GM13976 (cell line): ENCODE measurements at places on chromosomes 2 and 18.

DNA sequence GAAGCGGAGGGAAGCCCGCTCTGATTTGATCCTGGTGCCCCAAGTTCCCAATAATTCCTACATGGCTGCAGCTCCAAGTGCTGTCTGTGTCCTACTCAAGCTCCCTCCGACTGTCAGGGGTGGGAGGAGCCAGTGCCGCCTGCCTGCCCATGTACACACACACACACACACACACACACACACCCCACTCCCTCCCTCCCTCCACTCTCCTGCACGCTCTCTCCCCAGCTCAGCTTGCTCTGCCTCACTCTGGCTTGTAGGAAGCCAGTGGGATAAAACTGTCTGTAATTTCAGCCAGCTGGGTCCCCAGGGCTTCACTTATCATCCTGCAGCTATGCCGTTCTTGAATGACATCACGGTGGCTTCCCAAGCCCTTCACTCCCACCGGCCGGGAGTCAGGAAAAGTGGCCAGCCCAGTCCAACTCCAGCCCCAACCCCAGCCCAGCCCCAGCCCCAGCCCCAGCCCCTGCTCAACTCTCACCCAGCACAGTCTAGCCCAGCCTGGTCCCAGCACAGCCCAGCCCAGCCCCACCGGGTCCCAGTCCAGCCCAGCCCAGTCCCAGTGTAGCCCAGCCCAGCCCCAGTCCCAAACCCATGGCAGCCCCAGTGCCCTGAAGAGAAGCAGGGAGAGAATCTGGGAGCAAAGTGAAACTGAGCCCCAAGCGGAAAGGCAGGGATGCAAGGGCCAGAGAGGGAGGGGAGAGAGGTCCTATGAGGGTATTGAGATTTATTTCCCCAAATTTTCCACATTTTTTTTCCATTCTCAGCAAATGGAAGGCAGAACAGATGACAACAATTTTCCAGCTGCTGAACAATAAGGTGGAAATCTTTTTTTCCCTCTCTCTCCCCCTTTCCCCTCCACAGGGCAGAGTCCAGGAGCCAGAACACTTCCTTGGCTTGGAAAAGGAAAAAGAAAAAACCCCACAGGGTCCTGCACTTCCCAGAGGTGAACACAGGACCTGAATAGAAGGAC is 144.0 kb downstream of the TNS1 start:
- DNase-seq: no peak

GRCh38 chr2:220961143-220961860 is 610.8 kb downstream of the EPHA4 start:
- no peak for DNase-seq

GRCh38 chr2:149528983-149529382 is 58.6 kb downstream of the MMADHC start:
- DNase-seq: no peak

GRCh38 chr2:151857650-151858049 is 29.4 kb upstream of the ARL5A start:
- DNase-seq: no peak

DNA sequence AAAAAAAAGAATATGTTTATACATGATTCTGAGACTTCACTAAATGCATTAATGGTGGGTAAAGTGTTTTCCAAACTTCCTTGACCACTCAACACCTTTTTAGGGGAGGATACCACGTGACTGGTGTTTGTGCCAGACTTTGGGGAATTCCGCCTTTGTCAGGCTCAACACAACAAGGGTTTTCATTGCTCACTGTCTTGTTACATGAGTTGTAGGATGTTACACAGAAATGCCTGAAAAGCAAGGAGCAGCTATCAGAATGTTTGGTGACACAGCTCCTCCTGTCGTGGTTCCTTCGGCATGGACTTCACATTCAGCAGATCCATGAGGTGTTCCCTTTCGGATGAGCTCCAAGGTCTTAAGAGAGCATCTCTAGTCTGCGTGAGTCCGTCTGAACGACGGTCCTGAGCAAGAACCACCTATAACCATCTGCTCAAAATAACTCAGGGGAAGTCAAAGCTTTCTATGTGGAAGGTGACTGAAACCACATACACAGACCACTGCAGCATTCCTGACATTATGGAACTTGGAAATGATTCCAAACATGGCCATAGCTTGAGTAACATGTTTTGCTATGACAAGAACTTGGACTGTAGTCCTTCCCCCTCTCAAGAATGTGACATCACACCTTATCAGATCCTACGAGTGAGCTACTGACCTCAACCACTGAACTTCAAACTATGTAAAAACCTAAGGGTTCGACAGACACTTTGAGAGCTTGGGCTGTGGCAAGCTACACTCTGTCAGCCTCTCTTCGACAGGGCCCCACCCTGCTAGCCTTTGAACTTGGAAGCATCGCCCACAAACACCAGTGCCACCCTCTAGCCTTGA is 57.5 kb downstream of the MCFD2 start:
- DNase-seq: no peak

- DNase-seq: no peak
These were observed 399.8 kb downstream of the SATB2 start for GRCh38 chr2:199057936-199058335.

GRCh38 chr2:131431336-131431735 is 44.6 kb upstream of the TUBA3D start:
- DNase-seq: no peak

GRCh38 chr2:3641841-3642421 is 16.1 kb upstream of the ALLC start:
- DNase-seq: no peak

DNA sequence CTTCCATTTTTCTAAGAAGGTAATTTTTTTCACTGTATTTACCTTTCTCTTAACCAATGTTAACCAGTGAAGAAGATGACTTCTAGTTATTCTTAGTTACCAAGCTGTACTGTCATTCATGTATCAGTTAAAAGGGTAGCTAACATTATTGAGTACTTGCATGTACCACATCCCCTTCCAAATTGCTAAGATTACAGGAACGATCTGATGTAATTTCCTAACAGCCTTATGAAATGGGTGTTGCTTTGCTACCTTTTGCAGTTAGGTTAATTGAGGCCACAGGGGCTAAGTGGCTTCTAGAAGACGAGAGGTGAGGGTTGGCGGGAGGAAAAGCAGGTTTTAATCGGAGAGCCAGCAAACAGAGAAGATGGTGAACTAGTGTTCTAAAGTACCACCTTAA is 1.8 kb upstream of the SULT6B1 start:
- no peak for DNase-seq

DNA sequence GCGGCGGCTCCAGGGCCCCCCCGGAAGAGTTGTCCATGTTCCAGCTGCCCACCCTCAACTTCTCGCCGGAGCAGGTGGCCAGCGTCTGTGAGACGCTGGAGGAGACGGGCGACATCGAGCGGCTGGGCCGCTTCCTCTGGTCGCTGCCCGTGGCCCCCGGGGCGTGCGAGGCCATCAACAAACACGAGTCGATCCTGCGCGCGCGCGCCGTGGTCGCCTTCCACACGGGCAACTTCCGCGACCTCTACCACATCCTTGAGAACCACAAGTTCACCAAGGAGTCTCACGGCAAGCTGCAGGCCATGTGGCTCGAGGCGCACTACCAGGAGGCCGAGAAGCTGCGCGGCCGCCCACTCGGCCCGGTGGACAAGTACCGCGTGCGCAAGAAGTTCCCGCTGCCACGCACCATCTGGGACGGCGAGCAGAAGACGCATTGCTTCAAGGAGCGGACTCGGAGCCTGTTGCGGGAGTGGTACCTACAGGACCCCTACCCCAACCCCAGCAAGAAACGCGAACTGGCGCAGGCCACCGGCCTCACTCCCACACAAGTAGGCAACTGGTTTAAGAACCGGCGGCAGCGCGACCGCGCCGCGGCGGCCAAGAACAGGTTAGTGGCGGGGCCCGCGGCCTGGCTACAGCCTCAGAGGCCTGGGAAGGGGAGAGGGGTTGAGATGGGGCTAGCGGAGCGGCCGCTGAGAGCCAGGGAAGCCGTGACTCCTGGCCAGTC is 965 bp downstream of the SIX3 start:
- DNase-seq: no peak

DNA sequence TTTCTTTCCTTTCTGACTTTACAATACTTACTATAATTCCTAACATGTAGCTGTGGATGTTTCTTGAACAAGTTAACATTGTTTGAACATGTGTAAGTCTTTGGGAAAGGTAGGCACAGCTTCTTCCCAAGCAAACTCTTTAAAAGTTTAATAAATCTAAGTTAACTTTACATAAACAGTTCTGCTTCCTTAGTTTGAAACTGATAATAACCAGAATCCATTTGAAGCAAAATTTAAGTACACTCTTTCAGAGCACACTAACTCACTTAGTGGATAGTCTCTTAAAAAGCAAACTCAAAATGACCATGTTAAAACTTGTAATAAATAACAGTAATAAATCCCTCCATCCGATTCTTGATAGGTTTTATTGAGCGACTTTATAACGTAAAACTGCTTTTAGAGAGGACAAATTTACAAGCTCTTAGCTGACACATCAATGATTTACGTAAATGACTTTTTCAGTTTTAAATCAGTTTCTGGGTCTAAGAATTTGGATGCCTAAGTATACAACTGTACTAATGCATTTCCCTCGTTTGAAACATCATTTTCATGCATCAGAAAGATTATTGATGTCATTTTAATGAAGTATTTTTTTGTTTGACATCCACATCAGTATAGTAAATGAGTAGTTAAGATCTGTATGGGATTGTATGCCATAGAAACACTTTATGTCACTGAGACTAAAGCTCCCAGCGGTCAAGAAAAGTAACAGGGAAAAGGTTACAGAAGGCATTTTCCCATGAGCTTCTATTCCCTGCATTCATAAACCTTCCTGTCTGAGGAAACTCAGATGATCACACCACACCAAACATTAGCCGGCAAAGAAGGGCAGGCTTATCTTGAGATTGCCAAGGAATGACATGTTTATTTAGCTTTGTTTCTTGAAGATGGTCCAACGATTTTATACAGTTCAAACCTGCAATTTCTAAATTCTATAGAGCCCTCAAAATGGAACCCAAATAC is 67.5 kb downstream of the PDE1A start:
- DNase-seq: no peak

GRCh38 chr2:20110876-20111275 is 59.4 kb upstream of the LAPTM4A start:
- DNase-seq: no peak

DNA sequence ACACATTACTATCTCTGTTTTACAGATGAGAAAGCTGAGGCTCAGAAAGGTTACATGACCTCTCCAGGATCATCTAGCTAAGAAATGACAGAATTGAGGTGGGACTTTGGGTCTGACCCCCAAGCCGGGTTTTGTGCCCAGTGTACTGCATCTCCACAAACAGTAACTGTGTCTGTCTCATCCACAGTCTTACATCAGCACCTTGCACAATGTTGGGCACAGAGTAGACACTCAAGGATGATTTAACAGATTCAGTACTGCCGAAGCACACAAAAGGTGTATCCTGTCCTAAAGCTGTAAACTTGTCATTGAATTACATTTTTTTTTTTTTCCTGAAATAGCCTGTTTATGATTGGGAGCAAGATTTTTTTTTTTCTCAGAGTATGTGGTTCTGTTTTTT is 84.8 kb downstream of the ADCYAP1 start:
- DNase-seq: no peak

DNA sequence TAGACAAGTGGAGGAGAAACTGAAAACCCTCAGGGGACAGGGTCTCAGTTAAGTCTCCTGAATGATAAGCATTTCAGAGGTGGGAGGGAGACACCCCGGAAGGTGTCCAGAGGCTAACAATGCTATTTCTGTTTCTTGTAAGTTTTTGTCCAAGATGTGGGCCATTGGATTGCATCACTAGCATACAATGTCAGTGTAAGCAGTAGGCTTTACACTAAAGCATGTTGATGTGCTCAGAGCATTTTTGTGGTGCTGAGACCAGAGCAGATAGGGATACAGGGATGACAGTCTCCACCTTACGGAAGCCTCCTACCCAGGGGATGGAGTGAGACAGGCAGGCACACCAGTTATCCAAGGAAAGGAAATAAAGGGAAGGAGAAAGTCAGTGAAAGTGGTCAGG is 2.2 kb upstream of the IL1R1 start:
- no peak for DNase-seq

DNA sequence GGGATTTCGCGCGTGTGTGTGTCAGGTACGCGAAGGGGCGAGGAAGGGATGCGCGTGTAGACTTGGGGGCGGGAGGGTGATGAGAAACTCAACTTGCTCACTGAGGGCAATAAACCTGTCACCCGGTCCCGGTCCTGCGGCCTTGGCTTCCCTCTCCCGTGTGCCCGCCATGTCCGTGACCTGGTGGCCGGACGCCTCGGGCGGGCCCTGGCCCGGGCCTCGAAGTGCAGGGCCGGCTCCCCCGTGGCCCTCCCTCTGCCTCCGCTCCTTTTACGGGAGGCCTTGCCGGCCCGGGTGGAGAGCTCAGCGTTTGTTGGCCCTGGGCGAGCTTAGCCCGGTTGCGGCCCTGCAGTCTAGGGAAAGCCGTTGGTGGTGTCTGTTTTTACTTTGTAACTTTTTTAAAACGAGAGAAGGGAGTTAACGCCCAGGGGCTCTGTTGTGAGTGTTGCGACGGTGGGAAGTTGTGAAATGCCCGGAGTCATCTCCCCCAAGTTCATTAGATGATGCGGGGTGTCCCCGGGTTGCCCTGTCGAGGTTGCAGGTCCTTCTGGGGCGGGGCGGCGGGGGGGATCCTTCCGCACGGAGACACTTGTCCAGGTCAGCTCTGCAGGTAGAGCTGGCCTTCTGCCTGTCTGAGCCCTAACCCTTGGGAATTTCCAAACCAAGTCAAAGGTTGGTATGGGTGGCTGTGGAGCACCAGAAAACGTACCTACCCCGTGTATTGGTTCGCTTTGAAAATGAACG is 883 bp downstream of the SMCHD1 start:
- no peak for DNase-seq

DNA sequence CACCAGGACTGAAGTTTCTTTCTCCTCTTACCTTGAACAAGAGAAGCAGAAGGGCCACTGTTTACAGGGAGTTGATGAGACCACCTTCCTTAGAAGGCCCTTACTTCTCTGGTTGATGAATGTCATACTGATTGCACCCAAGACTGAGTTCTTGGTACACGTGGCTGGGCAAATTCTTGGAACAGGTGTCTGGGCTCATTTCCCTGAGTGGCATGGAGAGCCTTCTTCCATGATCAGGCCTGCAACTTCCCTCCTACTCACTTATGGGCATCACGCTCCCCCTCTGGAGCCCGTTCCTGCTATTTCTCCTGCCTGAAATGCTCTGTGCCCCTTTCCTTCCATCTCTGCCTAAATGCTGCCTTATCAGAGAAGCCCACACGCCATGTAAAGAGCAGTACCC is 110.3 kb downstream of the PTPRM start:
- no peak for DNase-seq

DNA sequence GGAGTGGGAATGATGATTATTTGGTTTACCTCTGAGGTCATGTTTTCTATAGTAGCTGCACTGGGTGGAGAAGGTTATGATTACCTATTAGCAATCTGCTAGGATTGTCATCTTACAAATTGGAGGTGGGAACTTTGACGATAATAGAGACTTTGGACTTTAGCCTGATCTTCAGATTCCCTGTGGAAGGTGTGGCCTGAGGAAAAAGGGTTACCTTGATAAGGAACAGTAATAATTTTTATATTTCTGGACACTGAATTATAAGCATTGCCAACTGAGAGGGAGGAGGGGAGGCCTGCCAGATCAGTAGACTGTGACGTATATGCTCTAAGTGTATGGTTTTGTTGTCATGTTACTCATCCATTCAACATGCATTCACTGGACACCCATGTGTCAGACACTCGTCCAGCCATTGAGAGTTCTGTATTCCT is 183.4 kb upstream of the FOSL2 start:
- no peak for DNase-seq

- no peak for DNase-seq
These were observed 112.7 kb upstream of the DLX2 start for GRCh38 chr2:172215172-172215935.
